ENCODE measurements at places on chromosomes 7 and 10. TPM values are rescaled to one million over a fixed set of nuclear protein-coding genes. Genes with fewer than 3 reads are reported as not detected.

- H3K4me1 ChIP-seq = no peaks in the 10 kb centered on the region
- peaks cover 5% of the 10 kb centered on the region for H3K36me3 ChIP-seq
- peaks cover 2% of the 10 kb centered on the region for H3K27me3 ChIP-seq
- no peak overlapping the region for H3K4me3 ChIP-seq
- DNase-seq = no peak
- no peak overlapping the region for H3K27ac ChIP-seq
Measured at GRCh38 chr7:92560602-92561001, 29.6 kb downstream of the FAM133B start.

GRCh38 chr10:114391599-114391998 lies 12.7 kb downstream of the AFAP1L2 start:
- DNase-seq = no peak
- no peak overlapping the region for H3K4me3 ChIP-seq
- H3K36me3 ChIP-seq = no peaks in the 10 kb centered on the region
- H3K27ac ChIP-seq = no peak overlapping the region
- H3K4me1 ChIP-seq = no peaks in the 10 kb centered on the region
- H3K27me3 ChIP-seq = peaks cover 5% of the 10 kb centered on the region

ZNF273 gene
- 2.1 TPM for polyA plus RNA-seq

TRUB1 gene
- 1.9 TPM for polyA plus RNA-seq

DNA sequence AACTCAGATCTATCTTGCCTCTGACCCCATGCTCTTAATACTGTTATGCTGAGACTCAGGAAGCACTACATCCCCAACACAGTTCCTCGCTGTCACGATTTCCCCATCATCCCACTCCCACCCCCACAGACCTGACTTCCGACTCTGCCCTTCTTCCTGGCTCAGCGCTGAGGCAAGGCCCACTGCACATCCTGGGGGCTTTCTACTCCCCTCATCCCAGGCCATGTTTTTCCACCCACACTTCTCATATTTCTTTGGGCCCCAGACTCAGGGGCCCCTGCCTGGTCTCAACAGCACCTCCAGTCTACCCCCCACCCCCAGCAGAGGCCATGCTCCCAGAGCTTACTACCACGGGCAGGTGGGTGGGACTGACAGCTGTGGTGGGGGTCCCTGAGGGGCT lies 7.7 kb upstream of the NDST2 start:
- H3K36me3 ChIP-seq = peaks cover 27% of the 10 kb centered on the region
- DNase-seq = no peak
- no peak overlapping the region for H3K4me3 ChIP-seq
- H3K27ac ChIP-seq = no peak overlapping the region
- H3K4me1 ChIP-seq = peaks cover 7% of the 10 kb centered on the region

SLC26A5 gene
- not detected for polyA plus RNA-seq

DNA sequence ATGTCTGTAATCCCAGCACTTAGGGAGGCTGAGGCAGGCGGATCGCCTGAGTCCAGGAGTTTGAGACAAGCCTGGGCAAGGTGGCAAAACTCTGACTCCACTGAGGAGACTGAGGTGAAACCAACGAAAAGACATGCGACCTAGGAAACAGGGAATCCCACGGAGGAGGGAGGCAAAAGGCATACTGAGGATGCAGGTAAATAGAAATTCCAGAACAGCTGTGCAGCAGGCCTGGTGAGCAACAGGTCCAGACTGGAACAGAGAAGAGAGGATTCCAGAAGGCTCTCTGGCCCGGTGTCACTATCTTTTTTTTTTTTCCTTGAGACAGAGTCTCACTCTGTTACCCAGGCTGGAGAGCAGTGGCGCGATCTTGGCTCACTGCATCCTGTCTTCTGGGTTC lies 7.3 kb downstream of the KLRG2 start:
- H3K4me3 ChIP-seq = no peak overlapping the region
- peaks cover 6% of the 10 kb centered on the region for H3K36me3 ChIP-seq
- no peaks in the 10 kb centered on the region for H3K4me1 ChIP-seq

- no peak overlapping the region for H3K27ac ChIP-seq
- peaks cover 9% of the 10 kb centered on the region for H3K27me3 ChIP-seq
- no peaks in the 10 kb centered on the region for H3K36me3 ChIP-seq
Measured at GRCh38 chr10:71093531-71093930, 118.8 kb upstream of the UNC5B start.

DNA sequence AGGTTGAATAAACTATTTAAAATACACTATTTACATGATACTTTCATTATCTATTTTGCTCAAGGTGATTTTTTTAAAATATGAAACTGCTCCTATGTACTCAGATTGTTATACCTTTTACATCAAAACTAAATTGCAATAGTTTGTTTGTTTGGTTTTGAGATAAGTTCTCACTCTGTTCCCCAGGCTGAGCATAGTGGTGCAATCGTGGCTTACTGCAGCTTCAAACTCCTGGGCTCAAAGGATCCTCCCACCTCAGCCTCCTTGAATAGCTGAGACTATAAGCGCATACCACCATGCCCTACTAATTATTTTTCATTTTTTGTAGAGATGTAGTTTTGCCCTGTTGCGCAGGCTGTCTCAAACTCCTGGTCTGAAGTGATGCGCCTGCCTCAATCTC lies 12.7 kb downstream of the TAS2R60 start:
- no peak overlapping the region for H3K4me3 ChIP-seq
- no peaks in the 10 kb centered on the region for H3K36me3 ChIP-seq
- no peak overlapping the region for H3K27ac ChIP-seq
- H3K4me1 ChIP-seq = no peaks in the 10 kb centered on the region
- DNase-seq = no peak
- H3K27me3 ChIP-seq = no peaks in the 10 kb centered on the region

- no peaks in the 10 kb centered on the region for H3K4me1 ChIP-seq
- no peaks in the 10 kb centered on the region for H3K36me3 ChIP-seq
- no peak for DNase-seq
Measured at GRCh38 chr10:129424978-129425377, 42.1 kb upstream of the MGMT start.

GRCh38 chr7:28836716-28837115 lies 121.4 kb downstream of the TRIL start:
- DNase-seq = no peak
- H3K27me3 ChIP-seq = peaks cover 6% of the 10 kb centered on the region
- no peak overlapping the region for H3K4me3 ChIP-seq
- no peaks in the 10 kb centered on the region for H3K36me3 ChIP-seq
- no peak overlapping the region for H3K27ac ChIP-seq
- H3K4me1 ChIP-seq = no peaks in the 10 kb centered on the region

CDHR1 gene
- 4.1 TPM for polyA plus RNA-seq

DNA sequence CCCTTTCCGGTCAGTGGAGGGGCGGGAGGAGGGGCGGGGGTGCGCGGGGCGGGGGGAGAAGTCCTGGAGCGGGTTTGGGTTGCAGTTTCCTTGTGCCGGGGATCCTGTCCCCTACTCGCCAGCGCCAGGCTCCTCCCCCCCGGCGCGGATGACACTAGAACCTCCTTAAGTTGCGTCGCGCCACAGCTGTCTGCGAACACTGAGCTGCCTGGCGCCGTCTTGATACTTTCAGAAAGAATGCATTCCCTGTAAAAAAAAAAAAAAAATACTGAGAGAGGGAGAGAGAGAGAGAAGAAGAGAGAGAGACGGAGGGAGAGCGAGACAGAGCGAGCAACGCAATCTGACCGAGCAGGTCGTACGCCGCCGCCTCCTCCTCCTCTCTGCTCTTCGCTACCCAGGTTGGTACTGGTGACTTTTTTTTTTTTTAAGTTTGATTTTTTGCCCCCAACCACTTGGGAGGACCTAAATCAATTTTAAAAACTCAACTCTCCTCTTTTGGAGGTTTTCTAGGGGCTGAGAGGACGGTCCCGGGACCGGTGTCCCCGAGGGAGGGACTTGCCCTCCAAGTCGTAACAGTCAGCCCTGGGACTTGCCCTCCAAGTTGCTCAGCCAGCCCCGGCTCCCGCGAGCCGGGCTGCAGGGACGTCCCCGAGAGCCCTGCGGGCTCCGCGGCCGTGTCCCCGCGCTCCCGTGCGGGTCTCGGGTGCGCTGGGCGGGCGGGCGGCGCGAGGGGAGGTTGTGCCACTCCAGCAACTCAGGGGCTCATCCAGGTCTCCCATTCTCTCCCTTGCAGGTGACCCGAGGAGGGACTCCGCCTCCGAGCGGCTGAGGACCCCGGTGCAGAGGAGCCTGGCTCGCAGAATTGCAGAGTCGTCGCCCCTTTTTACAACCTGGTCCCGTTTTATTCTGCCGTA lies at the start of gene GATA3:
GATA3 (plus strand) TSS at position 195 of the 914 bp plus-strand sequence. CDS start 968 bp downstream, outside the sequence.
- peak; percentile 84 for DNase-seq
- H3K4me3 ChIP-seq = peak within 1 kb of the TSS; percentile 98
- H3K27ac ChIP-seq = peak within 1 kb of the TSS; percentile 95
- H3K36me3 ChIP-seq = peaks cover 3% of the 10 kb centered on the region
- H3K27me3 ChIP-seq = peaks cover 28% of the 10 kb centered on the region

TMEM229A gene
- polyA plus RNA-seq = not detected

DNA sequence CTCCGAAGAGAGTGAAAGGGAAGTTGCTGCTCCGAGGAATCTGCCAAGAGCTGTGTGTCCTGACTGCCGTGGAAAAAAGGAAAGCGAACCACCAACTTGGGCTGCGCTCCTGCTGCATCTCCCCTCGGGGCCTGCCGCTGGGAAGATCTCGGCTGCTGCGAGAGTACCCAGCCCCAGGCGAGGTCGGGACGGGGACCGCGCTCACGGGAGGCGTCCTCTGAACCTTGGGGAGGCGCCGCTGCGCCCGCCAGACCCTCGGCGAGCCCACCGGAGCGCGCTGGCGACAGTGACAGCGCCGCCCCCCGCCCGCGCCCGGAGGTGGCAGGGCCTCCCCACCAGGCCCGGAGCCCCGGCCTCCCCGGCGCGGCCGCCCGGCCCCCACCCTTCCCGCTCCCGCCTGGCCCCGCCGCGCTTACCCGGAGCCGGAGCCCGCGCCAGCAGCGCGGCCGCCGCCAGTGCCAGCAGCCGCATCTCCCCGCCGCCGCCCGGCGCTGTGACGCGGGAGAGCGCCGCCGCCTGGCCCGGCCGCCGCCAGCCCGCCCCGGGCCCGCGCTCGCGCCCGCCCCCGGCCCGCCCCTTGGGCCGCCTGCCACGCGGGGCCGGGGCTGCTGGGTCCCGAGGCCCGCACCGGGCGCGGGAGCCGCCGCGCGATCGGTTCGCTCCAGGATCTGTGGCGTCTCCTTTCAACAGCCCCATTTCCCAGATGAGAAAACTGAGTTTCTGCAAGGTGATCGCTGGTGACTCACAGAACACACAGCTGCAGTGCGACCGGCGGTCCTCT lies at the start of gene VSTM4:
VSTM4 (minus strand) TSS at position 508 of the 781 bp plus-strand sequence; CDS start at position 471, 37 bp downstream.
- no peaks in the 10 kb centered on the region for H3K36me3 ChIP-seq
- peaks cover 8% of the 10 kb centered on the region for H3K4me1 ChIP-seq
- H3K4me3 ChIP-seq = peak within 1 kb of the TSS; percentile 80
- peak; percentile 26 for DNase-seq
- no peak within 1 kb of the TSS for H3K27ac ChIP-seq
- no peaks in the 10 kb centered on the region for H3K27me3 ChIP-seq

- no peaks in the 10 kb centered on the region for H3K27me3 ChIP-seq
- no peak overlapping the region for H3K4me3 ChIP-seq
- DNase-seq = no peak
- peaks cover 5% of the 10 kb centered on the region for H3K36me3 ChIP-seq
Measured at GRCh38 chr10:73876157-73876556, 1.8 kb upstream of the CAMK2G start.

DNA sequence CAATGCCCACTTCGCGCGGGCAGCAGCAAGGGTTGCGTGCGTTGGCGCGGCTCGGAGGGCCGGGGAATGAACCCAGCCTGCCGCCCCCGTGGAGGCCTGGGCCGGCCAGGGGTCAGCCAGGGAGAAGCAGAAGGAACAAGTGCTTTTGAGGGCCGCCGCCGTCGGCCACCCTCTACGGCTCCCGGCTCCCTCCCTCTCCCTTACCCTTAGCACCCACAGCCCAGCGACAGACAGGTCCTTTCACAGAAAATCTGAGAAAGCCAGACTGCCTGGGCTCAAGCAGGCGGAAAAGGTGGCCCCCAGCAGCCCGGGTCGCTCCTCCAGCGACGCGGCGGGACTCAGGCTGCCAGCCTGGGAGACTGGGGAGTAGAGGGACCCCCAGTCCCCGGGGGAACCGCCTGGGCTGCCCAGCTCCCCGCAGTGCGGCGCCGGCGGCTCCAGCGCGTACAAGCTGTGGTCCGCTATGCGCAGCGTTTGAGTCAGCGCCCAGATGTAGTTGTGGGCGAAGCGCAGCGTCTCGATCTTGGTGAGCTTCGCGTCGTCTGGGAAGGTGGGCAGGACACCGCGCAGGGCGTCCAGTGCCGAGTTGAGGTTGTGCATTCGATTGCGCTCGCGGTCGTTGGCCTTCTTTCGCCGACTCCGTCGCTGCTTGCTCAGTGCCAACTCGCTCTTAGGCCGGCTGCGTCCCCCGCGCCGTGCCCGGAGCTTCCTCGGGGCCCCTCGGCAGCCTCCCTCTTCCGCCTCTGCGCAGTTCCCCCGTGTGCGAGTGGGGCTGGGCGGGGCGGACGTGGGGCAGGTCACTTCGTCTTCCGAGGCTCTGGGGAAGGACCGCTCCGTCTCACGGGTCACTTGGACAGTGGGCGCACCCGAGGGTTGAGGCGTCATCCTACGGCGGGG lies 815 bp downstream of the NEUROG3 start:
- H3K4me1 ChIP-seq = peaks cover 15% of the 10 kb centered on the region
- peak overlapping the region; percentile 77 for H3K4me3 ChIP-seq
- peaks cover 3% of the 10 kb centered on the region for H3K36me3 ChIP-seq
- no peak overlapping the region for H3K27ac ChIP-seq
- no peak for DNase-seq

ING3 gene
- 33.7 TPM for polyA plus RNA-seq

- no peaks in the 10 kb centered on the region for H3K4me1 ChIP-seq
- DNase-seq = no peak
- H3K4me3 ChIP-seq = no peak overlapping the region
Measured at GRCh38 chr7:73351447-73352167, 23.6 kb downstream of the FKBP6 start.

DNA sequence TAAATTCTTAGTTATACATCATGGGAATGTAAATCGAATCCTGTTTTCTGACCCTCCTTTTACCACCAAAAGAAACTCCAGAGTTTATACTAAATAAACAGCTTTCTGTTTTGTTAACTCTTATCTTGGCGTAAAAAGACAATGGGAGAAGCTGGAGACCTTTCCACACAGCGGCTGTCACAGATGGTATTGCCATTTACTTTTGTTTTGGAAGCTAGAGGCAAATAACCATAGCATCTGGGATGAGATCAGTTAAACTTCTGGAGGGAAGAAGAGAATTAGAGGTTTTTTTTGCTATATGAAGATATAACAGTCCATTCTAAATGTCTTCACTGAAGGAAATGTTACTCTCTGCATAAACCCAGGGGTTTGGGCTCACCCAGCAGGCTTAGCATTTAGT lies 258.9 kb downstream of the REEP3 start:
- H3K36me3 ChIP-seq = no peaks in the 10 kb centered on the region
- no peak overlapping the region for H3K4me3 ChIP-seq

AFAP1L2 gene
- polyA plus RNA-seq = 0.61 TPM

DNA sequence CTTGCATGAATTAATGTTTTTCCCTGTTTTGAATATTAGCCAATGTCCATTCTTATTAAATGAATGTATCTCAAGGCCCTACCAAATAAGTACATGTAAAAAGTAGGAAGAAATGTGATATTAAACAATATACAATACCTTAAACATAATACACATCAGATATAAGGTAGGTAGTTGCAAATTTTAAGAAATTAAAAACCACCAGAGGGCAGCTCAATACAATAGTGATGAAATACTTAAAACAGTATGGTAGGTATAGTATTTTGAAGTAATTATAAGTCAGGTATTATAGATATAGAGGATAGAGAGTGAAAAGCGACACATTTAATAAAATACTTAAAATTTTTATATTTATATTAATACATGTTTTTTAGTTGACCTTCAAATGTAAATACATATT lies 43.6 kb upstream of the CDK14 start:
- peaks cover 3% of the 10 kb centered on the region for H3K27me3 ChIP-seq
- H3K27ac ChIP-seq = no peak overlapping the region
- H3K36me3 ChIP-seq = no peaks in the 10 kb centered on the region
- no peak overlapping the region for H3K4me3 ChIP-seq
- no peaks in the 10 kb centered on the region for H3K4me1 ChIP-seq

SUN3 gene
- not detected for polyA plus RNA-seq

Measured in immature natural killer cell (primary cell).